CD4-positive, alpha-beta T cell treated with Interleukin-15 for 1 hour (primary cell): ENCODE measurements at places on chromosomes 5 and 9.

GRCh38 chr9:69946800-69947437 lies 96.7 kb upstream of the MAMDC2 start:
- peak; percentile 29 for DNase-seq

DNA sequence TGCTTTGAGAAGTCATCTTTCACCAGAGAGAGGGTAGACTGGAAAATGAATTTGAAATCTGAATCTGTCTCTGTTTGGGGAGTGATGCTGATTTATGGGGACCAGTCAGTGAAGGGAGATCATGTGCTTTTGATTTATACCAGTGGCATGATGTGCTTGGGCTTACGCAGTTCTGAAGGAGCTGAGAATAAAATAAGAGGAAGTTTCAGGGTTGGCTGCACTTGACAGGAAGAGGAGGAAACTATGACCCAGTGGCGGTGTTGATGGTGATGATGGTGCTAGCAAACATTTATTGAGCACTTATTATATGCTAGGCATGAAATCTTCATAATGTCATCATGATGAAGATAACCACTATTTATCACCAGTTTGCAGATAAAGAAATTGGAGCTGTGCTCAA lies 136.4 kb upstream of the GLRA1 start:
- DNase-seq, result peak; percentile 18

GRCh38 chr5:40025586-40025985 lies 600.8 kb upstream of the DAB2 start:
- DNase-seq, result no peak

GRCh38 chr9:106689089-106689488 lies 173.9 kb upstream of the ZNF462 start:
- DNase-seq, result no peak

DNA sequence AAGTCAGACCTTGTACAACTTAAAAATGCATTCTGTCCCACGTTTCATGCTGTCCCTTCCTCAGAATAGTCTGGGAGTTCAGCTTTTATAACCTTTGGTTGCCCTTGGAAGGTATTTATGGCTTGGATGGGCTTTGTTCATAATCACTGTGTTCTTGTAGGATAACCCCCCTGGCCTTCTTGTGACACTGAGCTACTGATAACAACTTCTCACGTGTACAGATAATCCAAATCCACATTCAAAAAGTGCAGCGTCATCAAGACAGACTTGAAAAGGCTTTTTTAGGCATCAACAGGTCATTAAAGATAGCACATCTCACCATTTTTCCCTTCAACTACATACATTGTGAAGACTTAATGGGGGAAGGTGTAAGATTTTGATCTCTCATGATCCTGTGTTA lies 42.0 kb downstream of the SLC1A3 start:
- DNase-seq, result no peak

DNA sequence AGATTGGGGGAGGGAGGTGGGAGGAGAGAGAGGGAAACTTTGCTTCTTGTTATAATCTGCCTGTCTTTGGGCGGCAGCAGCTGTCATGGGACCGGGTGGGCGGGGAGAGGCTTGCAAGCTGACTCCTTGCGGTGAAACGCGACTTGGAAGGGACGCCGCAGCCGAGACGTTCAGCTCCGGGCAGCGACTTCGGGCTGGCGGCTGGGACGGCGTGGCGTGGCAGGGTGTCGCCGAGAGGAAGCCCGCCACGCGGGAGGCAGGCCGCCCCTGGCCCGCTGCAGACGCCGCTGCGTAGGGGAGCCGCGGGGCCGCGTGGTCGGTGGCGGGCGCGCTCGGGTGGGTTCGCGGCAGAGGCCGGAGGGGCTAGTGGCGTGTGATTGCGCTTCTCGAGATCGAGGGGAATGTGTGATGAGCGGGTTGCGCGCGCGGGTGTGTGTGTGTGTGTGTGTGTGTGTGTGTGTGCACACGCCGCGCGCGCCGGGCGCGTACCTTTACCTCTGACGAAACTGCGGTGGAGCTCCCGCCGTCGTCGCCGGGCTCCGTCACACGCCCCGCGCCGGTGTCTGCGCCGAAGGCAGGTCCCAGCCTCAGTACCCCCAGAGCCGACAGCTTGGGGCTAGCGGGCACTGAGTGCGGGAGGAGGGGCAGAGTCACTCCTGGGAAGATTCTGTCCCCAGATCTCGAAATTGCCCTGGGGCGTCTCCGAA lies 1.7 kb downstream of the PPARGC1B start:
- DNase-seq, result peak; percentile 79

DNA sequence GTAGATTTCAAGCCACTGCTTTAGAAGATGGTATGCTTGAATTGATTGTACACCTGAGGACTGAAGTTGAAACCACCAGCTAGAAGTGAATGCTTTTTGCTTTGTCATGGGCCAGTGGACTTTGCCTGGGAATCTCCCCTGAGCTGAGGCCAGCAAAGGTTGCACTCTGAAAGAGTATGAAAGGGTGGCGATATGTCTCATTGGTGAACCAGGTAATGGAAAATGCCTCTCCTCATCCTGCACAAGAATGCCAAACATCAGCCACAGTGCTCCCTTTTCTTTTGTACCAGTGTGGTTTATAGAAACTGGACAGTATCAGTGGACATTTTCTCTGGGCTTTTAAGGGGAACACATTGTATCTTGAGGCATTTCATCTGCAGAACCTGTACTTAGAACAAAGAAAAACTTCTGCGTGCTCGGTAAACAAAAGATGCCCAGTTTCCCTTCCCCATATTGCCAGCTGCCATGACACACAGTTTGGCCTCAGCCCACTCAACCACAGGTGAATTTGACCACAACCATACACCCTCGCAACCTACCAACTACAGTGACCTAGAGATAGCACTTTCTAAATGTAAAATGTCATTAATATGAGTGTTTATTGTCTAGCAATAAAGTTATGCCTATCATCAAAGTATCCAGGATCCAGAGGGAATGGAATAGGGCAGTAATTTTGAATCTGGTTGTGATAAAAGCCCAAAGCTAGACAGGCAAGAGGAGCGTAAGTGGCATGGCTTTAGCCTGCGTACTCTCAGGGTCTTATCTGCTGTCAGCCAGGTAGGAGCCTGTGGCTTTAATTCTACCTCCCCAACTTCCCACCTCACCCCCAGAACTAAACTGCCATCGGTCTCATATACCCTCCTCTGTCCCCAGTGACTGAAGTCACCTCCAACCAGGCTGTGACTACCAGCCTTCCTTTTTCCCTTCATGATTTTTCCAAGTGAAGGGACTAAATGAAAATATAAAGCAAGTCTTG lies 79.5 kb upstream of the LHFPL2 start:
- DNase-seq, result peak; percentile 58

- DNase-seq, result no peak
Observed at GRCh38 chr9:95771556-95772246, 103.8 kb upstream of the ERCC6L2 start.

DNA sequence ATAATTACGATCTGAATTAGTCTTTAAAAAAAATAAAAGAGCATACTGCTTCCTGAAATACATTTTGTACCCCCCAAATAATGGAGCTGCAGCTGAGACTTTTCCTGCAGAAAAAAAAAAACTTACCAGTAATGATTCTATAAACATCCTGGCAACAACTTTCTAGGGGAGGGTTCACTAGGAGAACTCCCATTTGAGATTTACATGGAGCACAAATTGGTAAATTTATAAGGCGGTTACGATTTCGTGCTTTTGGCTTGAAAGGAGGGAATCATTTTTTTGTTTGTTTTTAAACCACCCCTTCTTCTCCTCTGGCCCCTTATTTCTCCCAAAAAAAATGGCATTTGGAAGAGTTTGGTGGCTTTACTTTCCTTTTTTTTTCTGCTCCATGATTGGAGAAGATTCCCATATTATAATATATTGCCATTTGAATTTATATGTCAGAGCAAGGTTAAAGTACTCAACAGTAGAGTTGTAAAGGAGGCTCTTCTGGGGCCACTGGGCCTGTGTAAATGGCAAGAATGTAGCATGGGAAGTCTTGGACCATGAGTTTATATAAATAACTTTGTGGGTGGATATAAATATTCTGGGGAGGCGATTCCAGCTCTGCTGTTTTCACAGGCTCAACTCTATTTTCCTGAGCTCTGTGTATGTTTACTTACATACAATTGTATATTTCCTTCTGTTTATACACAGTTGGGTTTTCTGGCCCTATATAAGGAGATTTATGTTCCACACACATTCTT lies 159.9 kb downstream of the CSNK1G3 start:
- no peak for DNase-seq

DNA sequence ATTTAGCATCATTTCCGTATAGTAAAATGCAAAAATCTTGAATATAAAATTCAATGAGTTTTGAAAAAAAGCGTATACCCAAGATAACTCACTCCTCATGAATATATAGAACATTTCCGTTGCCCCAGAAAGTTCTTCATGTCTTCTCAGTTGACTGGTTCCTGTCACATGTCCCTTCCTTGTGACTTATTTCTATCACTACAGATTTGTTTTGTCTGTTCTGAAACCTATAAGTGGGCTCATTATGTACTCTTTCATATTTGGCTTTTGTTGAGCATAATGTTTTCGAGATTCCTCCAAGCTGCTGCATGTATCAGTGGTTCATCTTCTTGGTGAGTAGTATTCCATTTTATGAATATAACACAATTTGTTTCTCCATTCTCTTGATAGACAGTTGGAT lies 11.0 kb upstream of the HACD4 start:
- DNase-seq, result no peak

DNA sequence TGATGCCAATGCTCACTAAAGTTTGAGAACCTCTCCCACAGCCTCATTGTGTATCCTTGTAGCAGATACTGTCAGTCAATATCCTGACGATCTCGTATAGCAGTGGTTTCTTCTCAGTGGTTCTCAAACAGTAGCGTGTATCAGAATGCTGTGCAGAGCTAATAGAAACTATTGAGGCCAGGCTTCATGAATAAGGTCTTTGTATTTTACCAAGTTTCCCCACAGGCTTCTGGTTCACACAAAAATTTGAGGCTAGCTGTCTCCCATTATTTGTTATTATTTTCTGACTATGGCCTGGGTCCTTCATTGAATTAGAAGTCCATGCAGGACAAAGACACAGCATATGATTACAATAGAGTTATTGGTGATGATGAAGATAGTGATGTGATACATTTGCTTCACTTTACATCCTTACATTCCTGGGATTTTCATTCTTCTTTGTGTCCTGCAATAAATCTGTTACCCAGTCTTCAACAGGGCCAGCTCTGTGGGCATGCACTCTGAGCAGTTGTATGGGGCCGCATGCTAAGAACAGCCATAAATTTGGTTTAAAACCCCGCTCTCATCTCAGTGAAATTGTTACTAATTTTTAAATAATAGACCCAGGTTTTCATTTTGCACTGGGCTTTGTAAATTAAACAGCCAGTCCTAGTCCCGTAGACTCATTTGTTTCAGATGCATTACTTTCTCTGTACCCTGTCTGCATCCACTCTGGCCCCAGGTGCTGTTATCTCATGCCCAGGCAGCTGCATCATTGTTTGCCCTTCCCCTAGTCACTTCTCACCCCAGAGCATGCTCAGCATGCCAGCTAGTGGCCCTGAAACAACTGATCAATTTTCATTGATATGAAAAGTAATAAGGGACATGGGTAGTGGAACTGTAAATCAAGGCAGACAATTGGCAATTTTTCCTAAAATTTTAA lies 199.9 kb upstream of the PIK3R1 start:
- no peak for DNase-seq

DNA sequence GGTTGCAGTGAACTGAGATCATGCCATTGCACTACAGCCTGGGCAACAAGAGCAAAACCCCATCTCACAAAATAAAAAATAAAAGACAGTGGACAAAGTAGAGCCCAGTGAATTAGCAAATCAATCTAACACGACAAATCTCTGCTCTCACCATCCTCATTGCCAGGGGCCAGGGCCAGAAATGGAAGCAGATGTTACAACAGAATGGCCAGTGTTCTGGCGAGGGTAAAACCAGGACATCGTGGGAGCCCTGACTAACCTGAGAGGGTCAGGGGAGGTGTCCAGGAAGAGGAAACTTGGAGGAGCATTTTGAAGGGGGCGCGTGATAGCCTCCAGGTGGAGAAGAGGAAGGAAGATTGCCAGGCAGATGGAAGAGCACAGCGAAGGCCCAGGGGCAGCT lies 58.4 kb downstream of the NEURL1B start:
- no peak for DNase-seq

DNA sequence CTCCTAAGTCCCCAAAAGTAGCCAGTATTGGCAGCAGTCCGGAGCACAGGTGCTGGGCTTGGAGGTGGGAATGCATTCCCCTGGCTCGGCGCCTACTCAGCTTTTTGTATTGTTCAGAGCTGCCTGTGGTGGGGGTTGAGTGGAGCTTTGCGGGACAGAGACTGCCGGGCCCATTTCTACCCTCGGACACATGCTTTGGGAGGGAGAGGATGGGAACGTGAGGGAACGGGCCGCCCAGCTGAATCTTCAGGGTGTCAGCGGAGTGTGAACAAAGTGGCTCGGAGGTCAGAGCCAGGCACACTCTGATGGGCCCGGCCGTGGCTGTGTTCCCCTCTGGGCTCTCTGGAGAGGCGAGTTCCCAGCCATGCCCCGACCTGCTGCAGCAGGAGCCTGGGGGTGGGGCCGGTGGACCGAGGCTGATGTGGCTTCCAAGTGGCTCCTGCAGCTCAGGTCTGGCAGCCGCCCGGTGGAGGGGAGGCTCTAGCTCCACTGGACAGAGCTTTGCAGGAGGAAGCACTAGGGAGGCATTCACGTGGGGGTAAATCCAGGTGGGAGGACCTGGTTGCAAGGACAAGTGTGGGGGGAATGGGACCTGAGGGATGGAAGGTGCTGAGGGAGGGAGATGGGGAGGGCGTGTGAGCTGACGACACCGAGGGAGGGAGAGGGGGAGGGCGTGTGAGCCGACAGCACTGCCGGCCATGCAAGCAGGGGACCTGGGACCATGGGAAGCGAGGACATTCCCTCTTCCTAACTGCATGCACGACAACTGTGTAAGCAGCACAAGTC lies 31.1 kb upstream of the SLC6A3 start:
- DNase-seq, result no peak

GRCh38 chr5:64958757-64959391 lies 190.1 kb downstream of the CWC27 start:
- DNase-seq, result no peak

DNA sequence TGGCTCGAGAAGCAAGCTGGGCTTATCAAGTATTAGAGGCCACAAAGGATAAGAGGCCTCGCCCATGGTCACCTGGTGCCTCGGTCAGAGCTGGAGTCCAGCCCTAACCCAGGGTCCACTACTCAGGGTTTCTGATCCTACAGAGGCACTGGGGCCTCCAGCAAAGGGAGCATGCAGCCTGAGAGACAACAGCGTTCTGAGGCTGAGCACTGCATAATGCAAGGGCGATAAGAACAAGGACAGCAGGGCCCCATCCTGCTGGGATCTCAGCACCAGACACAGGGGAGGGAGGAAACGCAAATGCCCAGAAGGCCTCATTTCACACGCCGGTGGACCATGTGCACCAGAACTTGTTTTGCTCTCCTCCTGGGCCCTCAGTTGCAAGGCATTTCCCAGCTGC lies 63.0 kb downstream of the C5orf15 start:
- DNase-seq, result no peak

GRCh38 chr9:81718244-81718643 lies 28.9 kb upstream of the TLE1 start:
- no peak for DNase-seq

DNA sequence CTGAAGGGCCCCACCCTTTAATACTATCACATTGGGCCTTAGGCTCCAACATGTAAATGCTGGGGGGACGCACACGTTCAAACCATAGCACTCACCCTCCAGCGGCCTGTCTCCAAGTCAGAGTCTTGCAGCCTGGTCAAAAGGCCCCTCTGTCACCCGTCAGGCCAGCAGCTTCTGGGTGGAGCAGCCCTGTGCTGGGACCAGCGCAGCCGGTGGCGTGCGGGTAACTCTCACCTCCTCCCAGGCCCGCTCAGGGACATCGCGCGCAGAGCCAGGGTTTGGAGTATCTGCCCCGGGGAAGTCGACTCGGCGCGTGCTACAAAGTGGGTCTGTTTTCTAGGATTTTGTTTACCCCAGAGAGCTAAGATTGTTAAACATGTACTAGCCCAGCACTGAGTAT lies 93.0 kb upstream of the COL5A1 start:
- DNase-seq, result no peak

- DNase-seq, result no peak
Observed at GRCh38 chr9:2022560-2022959, 7.4 kb downstream of the SMARCA2 start.
